ENCODE measurements at places on chromosomes 4 and X.

GRCh38 chr4:121801715-121802075, 572 bp downstream of the EXOSC9 start:
- DNase-seq: no peak

GRCh38 chrX:49878128-49878833, 1.0 kb upstream of the USP27X start:
- DNase-seq: no peak

GRCh38 chrX:53071604-53072417, 10.4 kb upstream of the TSPYL2 start:
- peak; percentile 73 for DNase-seq

DNA sequence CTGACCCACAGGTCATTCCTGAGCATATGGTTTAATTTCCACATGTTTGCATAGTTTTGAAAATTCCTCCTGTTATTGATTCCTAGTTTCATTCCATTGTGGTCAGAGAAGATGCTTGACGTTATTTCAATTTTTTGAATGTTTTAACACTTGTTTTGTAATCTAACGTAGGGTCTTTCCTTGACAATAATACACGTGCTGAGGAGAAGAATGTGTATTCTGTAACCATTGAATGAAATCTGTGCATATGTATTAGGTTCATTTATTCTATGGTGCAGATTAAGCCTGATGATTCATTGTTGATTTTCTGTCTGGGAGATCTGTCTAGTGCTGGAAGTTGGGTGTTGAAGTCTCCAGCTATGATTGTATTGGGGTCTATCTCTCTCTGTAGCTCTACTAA, 486.4 kb upstream of the RPS6KA3 start:
- no peak for DNase-seq

DNA sequence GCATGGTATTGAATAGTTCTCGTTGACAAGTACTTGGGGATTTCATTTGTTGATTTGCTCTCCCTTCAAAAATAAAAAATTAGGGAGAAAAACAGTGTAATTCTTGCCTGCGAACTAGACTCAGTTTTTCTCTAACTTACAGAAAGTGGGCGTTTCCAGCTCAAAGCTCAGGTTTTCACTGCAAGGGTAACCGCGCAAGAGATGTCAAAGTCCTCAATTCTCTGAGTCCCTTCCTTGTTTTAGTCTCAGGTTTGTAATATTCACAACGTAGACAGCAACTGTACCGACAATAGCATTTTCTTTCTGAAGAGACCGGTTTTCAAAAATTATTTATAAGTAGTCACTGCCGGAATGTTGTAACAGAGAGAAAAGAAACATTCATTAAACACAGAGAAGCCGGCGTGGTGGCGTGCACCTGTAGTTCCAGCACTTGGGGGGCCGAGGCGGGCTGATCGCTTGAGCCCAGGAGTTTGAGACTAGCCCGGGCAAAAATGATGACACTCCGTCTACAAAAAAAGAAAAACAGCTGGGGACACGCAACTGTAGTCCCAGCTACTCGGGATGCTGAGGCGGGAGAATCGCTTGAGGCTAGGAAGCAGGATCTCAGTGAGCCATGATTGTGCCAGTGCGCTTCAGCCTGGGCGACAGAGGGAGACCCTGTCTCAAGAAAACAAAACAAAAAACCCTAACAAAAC, 774 bp downstream of the ZCCHC4 start:
- DNase-seq: no peak

- peak; percentile 29 for DNase-seq
These were observed 777 bp upstream of the CASK start for GRCh38 chrX:41923978-41924683.

DNA sequence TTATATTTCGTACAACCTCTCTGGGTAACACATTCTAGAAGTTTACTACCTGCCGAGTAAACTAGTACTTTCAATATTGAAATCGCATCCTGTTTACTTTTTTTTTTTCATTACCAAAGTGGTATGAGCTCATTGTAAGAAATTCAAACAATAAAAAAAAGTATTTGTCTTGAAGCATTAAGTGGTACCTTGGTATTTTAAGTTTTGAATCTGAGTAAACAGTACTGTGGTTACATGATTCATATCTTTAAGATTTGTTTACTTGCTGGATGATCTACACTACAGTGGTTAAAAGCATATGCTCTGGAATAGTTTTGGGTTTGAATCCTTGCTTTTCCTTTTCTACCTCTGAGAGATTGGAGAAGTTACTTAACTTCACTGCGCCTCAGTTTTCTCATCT, 3.8 kb upstream of the MMGT1 start:
- DNase-seq: no peak

GRCh38 chrX:26778320-26778888, 562.4 kb downstream of the MAGEB5 start:
- no peak for DNase-seq

DNA sequence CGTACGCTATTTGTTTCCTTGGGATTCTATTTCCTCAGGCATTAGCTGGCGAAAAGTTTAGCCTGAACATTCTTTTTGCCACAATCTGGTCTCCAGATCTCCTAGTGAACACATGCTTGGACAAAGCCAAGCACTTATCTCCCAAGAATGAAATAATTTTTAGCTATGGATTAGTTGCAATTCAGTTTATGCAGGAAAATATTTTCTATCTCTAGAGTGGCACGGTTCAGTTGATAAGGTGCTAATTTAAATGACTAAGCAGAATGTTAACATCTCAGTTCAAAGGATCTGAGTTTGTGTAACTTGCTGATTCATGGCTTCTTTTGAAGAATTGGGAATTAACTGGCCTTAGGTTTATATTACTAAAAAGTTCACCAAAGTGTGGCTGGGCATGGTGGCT, 58.1 kb upstream of the JADE1 start:
- DNase-seq: no peak

DNA sequence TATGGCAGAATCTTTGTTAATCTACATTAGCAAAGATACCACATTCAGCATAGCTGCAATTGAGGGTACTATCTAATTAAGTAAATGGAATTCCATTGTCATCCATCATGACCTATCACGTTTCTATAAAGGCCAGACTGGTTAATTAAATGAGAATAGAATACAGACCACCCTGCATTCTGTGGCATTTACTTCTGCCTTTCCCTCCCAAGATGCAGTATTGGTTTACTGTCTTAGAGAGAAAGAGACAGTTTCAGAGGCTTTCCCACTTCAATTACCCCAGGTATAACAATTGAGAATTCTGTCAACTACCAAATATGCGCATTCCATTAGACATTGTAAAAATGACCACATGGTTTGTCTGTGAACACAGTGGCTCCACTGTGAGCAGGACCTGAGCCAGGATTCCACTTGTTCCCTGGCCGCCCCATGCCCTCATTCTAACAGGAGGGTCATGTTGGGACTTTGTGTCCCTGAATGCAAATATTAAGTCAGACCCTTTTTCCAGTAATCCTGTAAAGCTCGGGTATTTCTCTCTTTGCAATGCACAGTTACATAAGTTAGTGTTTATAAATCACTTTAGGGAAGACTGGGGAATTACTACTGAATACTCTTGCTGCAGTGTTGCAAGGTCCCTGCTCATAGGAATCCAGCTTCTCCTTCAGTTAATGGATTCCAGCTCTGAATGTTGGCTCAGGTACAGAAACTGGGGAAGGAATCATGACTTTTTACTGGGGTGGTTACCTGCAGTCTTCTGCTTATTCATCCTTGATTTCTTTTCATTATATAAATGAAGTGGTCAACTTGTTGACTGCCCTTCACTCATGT, 261.0 kb downstream of the PDGFC start:
- DNase-seq: no peak

DNA sequence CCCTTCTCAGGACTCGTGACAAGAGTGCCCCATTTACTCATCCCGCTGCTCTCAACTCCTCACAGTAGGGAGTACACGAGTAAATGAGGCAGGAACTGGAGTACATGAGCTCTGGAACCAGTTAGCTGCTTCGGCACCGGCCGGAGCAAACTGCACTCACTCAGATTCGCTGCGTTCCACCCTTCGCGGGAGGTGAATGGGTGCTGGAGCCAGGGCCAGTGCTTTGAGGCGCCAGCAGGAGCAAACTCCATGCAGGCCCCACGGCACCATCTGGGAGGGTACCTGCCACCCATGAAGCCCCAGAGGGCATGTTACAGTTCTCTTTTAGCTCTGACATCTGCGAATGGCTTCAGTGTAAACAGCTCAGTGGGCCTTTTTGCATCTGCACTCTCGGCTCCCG, 315.5 kb upstream of the GK2 start:
- no peak for DNase-seq

GRCh38 chr4:91283726-91284230, 1020.0 kb upstream of the GRID2 start:
- DNase-seq: no peak

- no peak for DNase-seq
These were observed 1.2 kb downstream of the GPC3 start for GRCh38 chrX:133983974-133984845.

DNA sequence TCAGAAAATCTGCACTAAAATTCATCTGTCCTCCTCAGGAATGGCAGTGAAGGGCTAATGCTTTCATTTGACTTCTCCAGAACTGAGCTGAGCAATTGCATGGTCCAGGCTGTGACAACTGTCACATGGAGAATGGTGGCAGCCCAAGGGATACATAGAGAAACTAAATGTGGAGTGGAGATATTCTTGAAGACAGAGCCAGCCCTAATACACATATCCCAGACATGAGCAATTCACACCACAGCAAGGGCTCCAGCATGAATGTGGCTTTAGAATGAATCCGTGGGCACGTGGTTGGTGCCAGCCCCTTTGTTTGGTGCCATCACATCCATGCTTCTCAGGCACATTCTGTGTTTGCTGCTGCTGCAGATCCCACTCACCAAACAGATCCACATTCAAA, 121.6 kb upstream of the MXRA5 start:
- no peak for DNase-seq

DNA sequence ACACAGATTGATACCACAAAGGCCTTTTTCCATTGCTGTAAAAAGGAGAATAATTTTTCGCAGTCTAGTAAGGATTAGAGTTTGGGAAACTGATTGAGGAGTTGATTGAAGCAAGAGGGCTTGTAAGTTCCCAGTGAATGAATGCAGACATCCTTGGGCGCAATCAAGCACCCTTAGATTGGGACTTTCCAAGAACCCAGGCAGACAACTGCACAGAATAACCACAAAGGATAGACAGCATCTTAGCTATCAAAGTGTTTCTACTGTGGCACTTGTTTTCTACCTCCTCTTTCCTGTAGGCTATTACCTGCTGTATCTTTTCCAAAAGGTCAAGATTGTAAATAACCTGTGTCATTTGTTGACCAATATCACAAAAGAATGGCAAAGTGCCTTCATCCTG, 2.6 kb downstream of the COX18 start:
- no peak for DNase-seq

- DNase-seq: no peak
These were observed 7.6 kb downstream of the SLC25A14 start for GRCh38 chrX:130347321-130347720.

GRCh38 chrX:16671005-16671404, 21.0 kb downstream of the S100G start:
- DNase-seq: peak; percentile 25

DNA sequence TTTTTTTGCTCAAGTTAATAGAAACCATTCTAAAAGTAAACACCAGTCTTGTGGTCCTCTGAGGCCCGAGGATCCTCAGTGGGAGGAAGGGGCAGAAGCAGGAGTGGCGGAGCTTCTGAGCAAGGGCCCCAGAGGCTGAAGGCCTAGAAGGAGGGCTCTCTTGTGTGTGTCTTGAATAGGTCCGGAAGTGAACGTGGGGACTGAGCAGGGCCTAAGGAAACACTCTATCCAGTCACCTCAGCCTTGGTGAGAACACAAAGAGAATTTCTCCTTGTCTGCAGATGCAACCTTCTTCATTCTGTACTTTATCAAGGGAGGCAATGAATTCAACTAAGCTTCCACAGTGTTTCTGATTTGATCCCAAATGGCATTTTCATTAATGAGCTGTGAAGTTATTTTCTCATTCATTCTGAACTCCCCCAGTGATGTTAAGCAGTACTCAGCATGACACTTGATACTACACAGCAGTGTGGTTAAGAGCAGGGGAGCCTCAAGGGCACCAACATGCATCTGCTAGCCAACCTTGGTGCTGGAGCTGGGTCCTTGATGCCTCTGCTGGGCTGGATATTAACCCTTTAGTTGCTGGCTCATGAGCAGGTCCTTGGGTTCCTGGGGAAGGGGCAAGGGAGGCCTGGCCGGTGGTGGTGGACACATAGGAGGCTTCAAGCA, 64.7 kb downstream of the RBM47 start:
- no peak for DNase-seq

DNA sequence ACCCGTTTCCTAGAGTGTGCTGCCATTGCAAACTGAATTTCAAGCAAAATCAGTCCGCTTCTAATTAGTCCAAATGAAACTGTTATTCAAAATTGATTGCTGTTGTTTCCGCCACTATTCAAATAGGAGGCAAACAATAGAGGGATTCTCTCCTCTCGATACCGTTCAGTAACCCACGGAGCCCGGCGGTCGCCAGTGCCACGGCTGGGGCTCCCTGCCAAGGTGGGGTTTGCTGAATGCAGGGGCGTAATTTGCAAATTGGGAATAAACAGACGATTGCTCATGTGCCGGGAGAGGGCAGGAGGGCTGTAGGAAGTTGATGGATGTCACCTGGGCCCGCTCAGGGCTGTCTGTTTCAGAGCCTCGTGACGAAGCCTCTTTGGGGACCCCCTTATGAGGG, 8.8 kb downstream of the ADRA2C start:
- no peak for DNase-seq

- DNase-seq: no peak
These were observed 6.5 kb upstream of the JAKMIP1 start for GRCh38 chr4:6206771-6207290.

DNA sequence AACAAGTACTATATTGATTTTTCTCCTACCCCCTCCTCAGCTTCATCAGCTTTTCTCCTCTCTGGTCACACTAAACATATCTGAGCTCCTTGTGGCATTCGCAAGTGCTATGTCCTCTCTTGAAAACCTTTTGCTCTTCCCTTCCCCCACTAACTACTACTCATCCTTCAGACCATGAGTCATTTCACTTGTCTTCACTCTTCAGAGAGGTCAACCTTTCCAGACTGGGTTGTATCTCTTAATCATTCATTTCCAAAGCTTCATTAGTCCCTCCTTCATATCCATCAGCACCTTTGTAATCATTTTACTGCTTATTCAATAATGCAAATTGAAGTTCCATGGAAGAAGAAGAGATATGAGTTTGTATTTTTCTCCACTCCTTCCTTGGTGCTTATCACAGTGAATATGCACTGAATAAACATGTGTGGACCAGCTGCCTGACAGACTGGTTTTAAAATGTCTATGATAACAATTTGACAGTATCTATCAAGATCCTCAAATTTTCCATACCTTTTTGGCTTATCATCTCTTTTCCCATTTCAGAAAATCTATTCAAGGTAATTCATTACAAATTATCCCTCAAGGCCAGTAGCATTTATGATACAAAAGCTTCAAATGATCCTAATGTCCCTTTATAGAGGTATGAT, 28.4 kb downstream of the DDX60L start:
- DNase-seq: no peak

- DNase-seq: no peak
These were observed 136.2 kb upstream of the MED14 start for GRCh38 chrX:40871385-40872082.

DNA sequence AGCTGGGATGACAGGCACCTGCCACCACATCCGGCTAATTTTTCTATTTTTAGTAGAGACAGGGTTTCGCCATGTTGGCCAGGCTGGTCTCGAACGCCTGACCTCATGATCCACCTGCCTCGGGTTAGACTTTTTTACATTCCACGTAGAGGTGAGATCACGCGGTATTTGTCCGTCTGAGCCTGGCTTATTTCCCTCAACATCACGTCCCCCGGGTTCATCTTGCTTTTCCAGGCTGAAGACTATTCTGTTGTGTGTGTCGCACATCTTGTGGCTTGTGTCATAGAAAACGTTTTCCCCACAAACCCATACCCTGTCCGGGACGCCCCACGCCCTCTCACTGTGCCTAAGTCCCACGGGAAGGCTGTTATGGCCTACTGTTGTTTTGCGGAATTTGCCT, 185.3 kb downstream of the CRLF2 start:
- no peak for DNase-seq
